ENCODE measurements at places on chromosomes 3 and 15.

DNA sequence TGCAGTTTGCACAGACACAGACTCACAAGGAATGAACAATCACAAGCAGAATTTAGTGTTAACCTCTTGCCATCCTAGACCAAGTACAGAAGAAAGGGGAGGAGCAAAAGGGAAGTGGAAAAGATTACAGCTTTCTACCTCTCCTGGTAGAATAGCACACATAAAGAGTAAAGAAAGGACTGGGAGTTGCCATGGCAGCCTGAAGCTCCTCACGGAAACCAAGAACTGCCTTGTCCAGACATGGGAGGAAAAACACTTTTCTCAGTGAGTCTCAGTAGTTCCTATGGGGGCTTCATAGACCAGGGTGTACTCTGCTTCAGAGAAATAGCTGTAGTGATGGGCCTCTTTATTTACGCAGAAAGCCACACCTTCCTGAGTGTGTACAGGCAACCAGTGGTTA is 114.7 kb upstream of the GAP43 start:
- H3K36me3 ChIP-seq = no peaks in the 10 kb centered on the region
- H3K27me3 ChIP-seq = peaks cover 37% of the 10 kb centered on the region
- peaks cover 15% of the 10 kb centered on the region for H3K4me1 ChIP-seq
- H3K27ac ChIP-seq = no peak overlapping the region
- no peak for DNase-seq

- no peak overlapping the region for H3K27ac ChIP-seq
- no peak overlapping the region for H3K4me3 ChIP-seq
- no peaks in the 10 kb centered on the region for H3K36me3 ChIP-seq
- DNase-seq = no peak
Measured at GRCh38 chr3:5489536-5489935, 302.0 kb downstream of the EDEM1 start.

GRCh38 chr3:181075098-181075497 is 85.6 kb upstream of the DNAJC19 start:
- H3K27me3 ChIP-seq = no peaks in the 10 kb centered on the region
- DNase-seq = no peak
- H3K36me3 ChIP-seq = no peaks in the 10 kb centered on the region
- no peak overlapping the region for H3K4me3 ChIP-seq

DNA sequence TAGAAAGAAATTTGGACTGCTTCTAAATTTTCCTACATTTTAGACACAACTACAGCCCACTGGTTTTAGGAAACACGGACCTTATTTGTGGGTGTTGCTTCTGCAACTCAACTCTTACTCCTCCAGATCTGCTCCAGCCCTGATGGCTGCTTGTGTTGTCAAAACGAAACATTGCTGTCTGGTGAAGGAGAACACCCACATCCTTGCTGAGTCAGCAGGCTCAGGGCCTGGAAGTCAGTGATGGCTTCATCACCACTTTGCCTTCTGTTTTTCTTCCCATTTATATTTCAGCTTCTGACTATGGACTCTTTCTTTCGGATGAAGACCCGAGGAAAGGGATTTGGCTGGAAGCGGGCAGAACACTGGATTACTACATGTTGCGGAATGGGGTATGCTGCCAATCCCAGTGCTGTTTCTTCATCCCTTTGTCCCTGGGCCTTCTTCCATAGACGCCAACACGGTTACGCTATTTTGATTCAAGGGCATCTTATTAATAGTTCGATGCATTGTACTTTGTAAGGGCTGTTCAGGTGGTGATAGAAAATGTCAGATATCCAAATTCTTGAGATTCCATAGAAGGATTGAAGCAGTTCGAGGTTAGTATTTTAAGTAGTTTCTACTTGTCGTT is 392.6 kb upstream of the TPM1 start:
- H3K27me3 ChIP-seq = peaks cover 2% of the 10 kb centered on the region
- no peak overlapping the region for H3K27ac ChIP-seq
- no peak overlapping the region for H3K4me3 ChIP-seq

GRCh38 chr3:120125992-120126391 is 31.7 kb upstream of the GSK3B start:
- DNase-seq = no peak
- H3K4me1 ChIP-seq = no peaks in the 10 kb centered on the region
- H3K4me3 ChIP-seq = no peak overlapping the region
- H3K27me3 ChIP-seq = no peaks in the 10 kb centered on the region
- H3K36me3 ChIP-seq = no peaks in the 10 kb centered on the region
- H3K27ac ChIP-seq = no peak overlapping the region

DNA sequence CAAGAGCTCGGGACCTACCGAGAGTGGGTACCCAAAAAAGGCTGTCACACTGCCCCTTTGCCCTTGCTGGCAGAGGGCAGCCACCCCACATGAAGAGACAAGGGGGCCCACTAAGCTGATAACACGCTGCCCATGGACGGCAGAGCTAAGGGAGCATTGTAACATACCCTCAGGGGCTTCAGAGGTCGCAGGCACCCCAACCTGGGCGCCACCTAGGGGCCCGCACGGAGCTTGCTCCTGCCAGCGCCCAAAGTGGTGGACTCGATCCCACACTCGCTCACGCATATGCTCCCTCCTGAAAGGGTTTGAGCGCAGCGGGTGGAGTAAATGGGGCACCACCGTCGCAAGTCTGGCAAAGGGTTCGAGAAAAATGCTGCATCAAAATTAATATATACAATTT is 975.4 kb downstream of the ZPLD1 start:
- no peaks in the 10 kb centered on the region for H3K4me1 ChIP-seq
- H3K36me3 ChIP-seq = no peaks in the 10 kb centered on the region
- H3K27me3 ChIP-seq = no peaks in the 10 kb centered on the region
- no peak overlapping the region for H3K27ac ChIP-seq

GRCh38 chr15:88705769-88706165 is 67.0 kb downstream of the ISG20 start:
- peaks cover 35% of the 10 kb centered on the region for H3K27me3 ChIP-seq
- H3K4me3 ChIP-seq = peak overlapping the region; percentile 60
- H3K27ac ChIP-seq = no peak overlapping the region

DNA sequence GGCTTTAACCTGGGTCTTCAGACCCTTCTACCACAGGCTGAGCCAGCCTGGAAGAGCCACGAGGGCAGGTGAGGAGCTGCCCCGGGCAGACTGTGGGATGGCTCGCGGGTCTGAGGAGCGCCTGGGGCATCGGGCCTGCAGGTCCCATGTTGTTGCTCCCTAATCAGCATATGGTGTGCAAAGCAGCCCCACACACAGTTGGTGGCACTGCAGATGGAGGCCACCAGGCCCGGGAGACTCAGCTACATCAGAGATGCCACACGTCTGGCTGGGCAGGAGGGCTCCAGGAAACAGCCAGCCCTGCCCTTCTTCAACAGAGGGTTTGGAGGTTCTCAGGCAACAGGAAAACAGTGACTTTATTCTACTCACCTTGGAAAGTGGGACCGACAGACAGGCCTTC is 63.9 kb downstream of the XXYLT1 start:
- no peak overlapping the region for H3K4me3 ChIP-seq
- H3K4me1 ChIP-seq = peaks cover 22% of the 10 kb centered on the region
- no peak for DNase-seq
- H3K27me3 ChIP-seq = no peaks in the 10 kb centered on the region
- no peak overlapping the region for H3K27ac ChIP-seq

DNA sequence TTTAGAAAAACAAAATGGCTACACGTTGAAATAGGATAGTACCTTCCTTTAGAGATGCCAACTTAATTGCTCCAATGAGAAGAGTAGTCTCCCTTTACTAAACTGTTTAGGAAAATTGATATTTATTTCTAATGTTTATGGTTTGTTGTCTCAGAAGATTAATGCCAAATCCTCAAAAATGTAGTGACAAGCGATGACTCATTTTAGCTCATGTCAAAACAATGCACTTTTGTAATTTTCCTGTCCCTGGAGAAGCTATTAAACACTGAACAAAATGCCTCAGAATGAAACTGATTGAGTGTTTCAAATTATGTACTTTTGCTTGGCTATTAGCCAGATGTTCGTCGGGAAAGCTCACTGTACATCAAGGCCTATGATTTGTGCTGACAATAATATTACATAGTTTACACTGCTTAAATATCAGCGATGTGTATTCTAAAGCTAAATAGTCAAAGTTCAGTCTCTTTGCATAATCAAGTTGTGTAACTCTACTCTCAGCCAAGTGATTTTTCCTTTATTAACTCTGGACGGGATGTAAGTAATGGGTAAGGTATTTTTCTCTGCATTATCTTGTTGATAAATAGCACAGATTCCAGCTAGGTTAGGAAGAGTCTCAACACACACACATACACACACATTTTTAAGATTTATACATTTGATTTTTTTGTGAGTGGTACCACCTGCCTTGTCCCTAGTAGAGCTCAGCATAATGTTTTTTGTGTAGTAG is 83.7 kb downstream of the CMSS1 start:
- H3K4me3 ChIP-seq = no peak overlapping the region
- no peaks in the 10 kb centered on the region for H3K27me3 ChIP-seq
- H3K36me3 ChIP-seq = peaks cover 10% of the 10 kb centered on the region
- no peak for DNase-seq
- H3K4me1 ChIP-seq = peaks cover 12% of the 10 kb centered on the region
- no peak overlapping the region for H3K27ac ChIP-seq

- H3K27ac ChIP-seq = peak overlapping the region; percentile 98
- H3K4me3 ChIP-seq = peak overlapping the region; percentile 96
- H3K4me1 ChIP-seq = peaks cover 95% of the 10 kb centered on the region
- H3K27me3 ChIP-seq = no peaks in the 10 kb centered on the region
- DNase-seq = peak; percentile 47
Measured at GRCh38 chr15:81294516-81294880, 29.4 kb downstream of the STARD5 start.

DNA sequence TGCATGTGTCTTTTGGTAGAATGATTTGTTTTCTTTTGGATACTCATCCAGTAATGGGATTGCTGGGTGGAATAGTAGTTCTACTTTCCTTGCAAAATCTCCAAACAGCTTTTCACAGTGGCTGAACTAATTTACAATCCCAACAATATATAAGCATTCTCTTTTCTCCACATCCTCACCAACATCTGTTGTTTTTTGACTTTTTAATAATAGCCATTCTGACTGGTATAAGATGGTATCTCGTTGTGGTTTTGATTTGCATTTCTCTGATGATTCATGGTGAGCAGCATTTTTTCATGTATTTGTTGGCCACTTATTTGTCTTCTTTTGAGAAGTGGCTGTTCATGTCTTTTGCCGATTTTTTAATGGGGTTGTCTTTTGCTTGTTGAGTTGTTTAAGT is 55.8 kb downstream of the ST8SIA2 start:
- no peaks in the 10 kb centered on the region for H3K36me3 ChIP-seq
- no peak overlapping the region for H3K4me3 ChIP-seq
- no peaks in the 10 kb centered on the region for H3K4me1 ChIP-seq
- H3K27ac ChIP-seq = no peak overlapping the region

DNA sequence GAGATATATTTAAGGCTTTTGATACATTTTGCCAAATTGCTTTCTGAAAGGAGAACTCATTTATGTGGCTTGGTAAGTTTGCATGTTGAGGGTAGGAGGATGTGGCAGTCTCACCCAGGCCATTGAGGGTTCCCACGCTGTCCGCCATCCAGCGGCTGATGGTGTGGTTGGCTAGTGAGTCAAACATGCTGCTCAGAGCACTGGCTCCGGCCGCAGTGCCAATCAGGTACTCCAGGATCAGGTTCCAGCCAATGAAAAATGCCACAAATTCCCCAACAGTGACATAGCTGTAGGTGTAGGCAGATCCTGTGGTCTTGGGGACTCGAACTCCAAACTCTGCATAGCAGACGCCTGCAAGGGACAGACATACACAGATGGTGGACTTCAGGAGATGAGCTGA is 82.3 kb downstream of the CLDN11 start:
- H3K4me3 ChIP-seq = no peak overlapping the region
- DNase-seq = no peak
- no peaks in the 10 kb centered on the region for H3K4me1 ChIP-seq
- H3K27ac ChIP-seq = no peak overlapping the region
- peaks cover 11% of the 10 kb centered on the region for H3K27me3 ChIP-seq
- no peaks in the 10 kb centered on the region for H3K36me3 ChIP-seq

DNA sequence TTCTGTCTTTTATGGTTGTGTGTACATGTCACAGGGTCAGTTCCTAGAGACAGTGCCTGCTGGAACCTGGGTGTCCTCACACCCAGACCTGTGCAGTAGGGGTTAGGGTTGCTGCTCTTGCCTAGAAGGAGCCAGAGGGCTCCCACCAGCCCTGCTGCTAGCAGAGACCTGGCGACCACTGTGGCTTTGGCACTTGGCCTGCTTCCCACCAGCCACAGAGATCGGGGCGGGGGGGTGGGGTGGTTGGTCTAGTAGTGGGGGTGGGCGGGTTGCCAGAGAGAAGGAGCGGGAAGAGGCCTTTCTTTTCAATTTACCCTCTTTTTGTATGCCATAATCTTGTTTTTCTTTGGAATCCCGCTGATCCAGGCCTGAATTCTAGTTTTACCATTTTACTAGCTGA is 29.4 kb downstream of the EEFSEC start:
- H3K27me3 ChIP-seq = no peaks in the 10 kb centered on the region
- peaks cover 43% of the 10 kb centered on the region for H3K4me1 ChIP-seq
- DNase-seq = no peak
- no peak overlapping the region for H3K4me3 ChIP-seq
- H3K36me3 ChIP-seq = peaks cover 14% of the 10 kb centered on the region
- H3K27ac ChIP-seq = no peak overlapping the region

GRCh38 chr15:39426552-39427532 is 154.0 kb upstream of the THBS1 start:
- peak overlapping the region; percentile 52 for H3K4me3 ChIP-seq
- H3K4me1 ChIP-seq = peaks cover 46% of the 10 kb centered on the region
- peak overlapping the region; percentile 73 for H3K27ac ChIP-seq
- peak; percentile 80 for DNase-seq
- no peaks in the 10 kb centered on the region for H3K36me3 ChIP-seq
- H3K27me3 ChIP-seq = peaks cover 27% of the 10 kb centered on the region

DNA sequence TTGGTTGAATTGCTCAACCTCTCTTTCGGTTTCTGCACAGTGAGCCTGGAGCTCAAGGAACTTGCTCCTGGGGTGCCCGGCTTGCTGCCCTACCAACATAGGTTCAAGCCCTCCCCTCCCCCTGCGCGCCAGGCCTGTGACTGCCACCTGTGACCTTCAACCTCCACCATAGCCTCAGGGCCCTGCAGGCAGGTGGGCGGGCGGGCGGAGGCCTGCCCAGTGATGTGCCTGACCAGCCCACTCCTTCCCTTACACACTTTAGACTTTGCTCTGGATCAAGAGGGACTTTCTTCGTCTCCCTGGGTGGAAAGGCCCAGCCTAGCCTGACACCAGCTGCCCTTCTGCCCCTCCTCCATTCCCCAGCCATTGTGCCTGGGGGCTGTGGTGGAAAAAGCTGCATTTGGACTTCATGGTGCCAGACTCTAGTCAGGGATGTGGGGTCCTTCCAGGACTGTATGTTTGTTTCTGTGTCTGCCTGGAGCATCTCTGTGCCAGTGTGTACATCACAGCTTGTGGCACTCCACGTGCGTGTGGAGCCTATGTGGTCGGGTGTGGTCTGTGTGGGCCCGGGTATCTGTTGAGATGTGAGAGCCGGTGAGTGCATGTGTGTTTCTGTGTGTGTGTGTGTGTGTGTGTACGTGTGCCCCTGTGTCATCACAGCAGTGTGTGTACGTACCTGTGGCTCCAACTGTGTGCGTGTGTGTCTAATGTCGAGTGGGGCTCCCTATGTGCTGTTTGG is 9.5 kb downstream of the PRKCD start:
- DNase-seq = peak; percentile 41
- no peaks in the 10 kb centered on the region for H3K27me3 ChIP-seq
- peak overlapping the region; percentile 16 for H3K27ac ChIP-seq
- no peaks in the 10 kb centered on the region for H3K36me3 ChIP-seq
- peaks cover 41% of the 10 kb centered on the region for H3K4me1 ChIP-seq
- no peak overlapping the region for H3K4me3 ChIP-seq

GRCh38 chr3:124250053-124250452 is 258.1 kb upstream of the ROPN1 start:
- no peaks in the 10 kb centered on the region for H3K4me1 ChIP-seq
- H3K27me3 ChIP-seq = peaks cover 20% of the 10 kb centered on the region
- DNase-seq = no peak
- no peak overlapping the region for H3K27ac ChIP-seq

- no peak for DNase-seq
- no peak overlapping the region for H3K4me3 ChIP-seq
- no peak overlapping the region for H3K27ac ChIP-seq
- peaks cover 34% of the 10 kb centered on the region for H3K4me1 ChIP-seq
Measured at GRCh38 chr3:185981621-185982020, 43.8 kb upstream of the TRA2B start.

All from activated naive CD8-positive, alpha-beta T cell treated with anti-CD3 and anti-CD28 coated beads, Interleukin-2, amount 50 U/mL, for 24 hours (primary cell).